GM23338 (cell line): ENCODE measurements at places on chromosomes 16 and 17.

DNA sequence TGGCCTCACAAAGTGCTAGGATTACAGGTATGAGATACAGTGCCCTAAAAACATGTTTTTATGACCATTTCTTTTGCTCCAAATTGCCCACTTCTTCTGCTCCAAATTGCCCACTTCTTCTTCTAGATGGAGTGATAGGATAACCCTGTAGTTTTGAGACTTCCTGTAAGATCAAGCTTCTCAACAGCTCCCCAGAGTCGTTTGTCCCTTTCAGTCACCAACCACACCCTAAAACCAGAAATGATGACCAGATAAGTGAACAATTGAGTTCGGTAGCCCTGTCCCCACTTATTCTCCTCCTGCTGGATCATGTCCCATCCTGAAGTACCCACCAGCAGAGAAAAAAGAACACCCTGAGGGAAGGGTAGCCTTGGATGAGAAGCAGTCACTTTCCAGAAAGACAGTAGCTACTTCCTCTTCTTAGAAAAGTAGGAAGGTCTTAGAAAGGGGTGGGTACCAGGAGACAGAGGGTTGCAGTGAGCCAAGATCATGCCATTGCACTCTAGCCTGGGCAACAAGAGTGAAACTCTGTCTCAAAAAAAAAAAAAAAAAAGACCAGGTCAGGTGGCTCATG, 2.5 kb downstream of the ODAD4 start:
- H3K4me3 ChIP-seq, result no peak overlapping the region
- peaks cover 6% of the 10 kb centered on the region; the same call in 1 of the 2 replicates for H3K4me1 ChIP-seq
- H3K27ac ChIP-seq, result no peak overlapping the region
- no peaks in the 10 kb centered on the region for H3K27me3 ChIP-seq

DNA sequence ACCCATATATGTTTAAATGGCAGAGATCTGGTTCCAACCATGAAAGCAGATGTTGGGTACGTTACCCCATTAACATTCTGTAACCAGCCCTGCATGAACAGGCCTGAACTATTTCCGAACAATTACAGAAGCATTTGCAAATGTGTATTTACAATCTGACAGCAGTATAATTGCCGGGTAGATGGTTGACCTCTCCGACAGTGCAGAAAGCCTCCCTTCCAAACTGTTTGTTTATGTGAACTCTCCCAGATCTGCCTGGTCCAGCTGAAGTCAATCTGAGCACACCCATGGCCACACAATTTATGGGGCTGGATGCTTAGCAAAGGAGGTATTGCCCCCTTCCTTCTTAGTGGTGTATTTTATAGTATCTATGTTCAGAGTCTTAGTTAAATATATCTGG, 21.8 kb downstream of the NUDT7 start:
- no peak for DNase-seq
- H3K27ac ChIP-seq, result no peak overlapping the region
- no peaks in the 10 kb centered on the region for H3K27me3 ChIP-seq
- H3K4me1 ChIP-seq, result no peaks in the 10 kb centered on the region
- no peak overlapping the region for H3K4me3 ChIP-seq

DNA sequence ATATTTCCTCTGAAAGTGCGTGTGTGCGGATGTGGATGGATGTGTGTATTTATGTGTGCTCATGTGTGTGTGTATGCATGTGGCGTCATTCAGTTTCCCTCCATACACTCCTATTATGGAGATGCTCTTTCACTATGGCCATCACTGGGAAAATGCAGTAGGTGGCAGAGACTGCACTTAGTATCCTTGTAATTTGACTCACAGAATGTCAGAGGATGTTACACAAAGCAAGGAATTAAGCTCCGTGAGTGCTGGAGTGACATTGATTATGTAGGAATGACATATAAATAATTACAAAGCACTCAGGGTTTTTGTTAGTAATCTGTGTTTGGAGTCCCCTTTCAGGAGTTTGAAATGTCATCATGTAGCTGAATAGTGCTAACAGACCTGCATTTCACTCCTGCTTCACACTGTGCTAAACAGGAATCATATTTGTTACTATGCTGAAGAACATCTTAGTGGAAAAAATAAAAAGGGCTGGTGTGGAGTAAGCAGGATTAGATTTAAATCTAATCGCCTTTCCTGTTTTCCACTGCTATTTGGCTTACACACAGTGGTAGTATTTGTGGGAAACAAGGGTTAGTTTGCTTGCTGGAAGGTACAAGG, 59.6 kb downstream of the HS3ST4 start:
- no peaks in the 10 kb centered on the region for H3K27me3 ChIP-seq
- H3K4me1 ChIP-seq, result peaks cover 7% of the 10 kb centered on the region; the same call in 1 of the 2 replicates
- no peaks in the 10 kb centered on the region for H3K36me3 ChIP-seq

DNA sequence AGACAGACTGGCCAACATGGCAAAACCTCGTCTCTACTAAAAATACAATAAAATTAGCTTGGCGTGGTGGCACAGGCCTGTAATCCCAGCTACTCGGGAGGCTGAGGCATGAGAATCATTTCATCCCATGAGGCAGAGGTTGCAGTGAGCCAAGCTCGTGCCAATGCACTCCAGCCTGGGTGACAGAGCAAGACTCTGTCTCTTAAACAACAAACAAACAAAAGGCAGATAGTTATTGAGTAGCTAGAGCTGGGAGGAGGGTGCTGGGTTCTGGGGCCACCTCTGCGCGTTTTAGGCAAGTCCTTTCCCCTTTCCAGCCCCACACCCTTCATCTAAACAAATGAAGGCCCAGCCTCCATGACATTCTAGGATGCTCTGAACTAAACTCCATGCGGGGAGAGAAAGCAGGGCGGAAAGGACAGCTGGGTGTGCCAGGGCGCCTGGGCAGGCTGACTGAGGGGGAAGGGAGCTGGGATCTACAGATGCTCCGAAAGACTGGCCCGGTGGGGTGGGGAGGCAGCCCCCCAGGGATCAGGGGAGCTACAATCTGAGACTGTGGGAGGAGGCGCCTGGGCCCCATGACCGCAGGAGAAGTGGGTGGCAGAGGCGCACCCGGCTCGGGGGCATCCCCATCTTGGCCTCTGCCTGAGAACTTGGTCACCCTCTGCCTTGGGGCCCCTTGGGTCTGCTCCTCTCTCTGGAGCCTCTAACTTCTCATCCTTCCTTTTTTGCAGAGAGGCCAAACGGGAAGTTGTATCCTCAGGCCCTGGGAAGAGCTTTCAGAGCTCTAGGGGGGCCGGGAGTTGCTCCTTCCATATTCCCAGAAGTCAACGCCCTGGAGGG, 910 bp downstream of the ITGAL start:
- no peaks in the 10 kb centered on the region; the same call in 1 of the 2 replicates for H3K4me1 ChIP-seq
- H3K27ac ChIP-seq, result no peak overlapping the region
- H3K4me3 ChIP-seq, result no peak overlapping the region

DNA sequence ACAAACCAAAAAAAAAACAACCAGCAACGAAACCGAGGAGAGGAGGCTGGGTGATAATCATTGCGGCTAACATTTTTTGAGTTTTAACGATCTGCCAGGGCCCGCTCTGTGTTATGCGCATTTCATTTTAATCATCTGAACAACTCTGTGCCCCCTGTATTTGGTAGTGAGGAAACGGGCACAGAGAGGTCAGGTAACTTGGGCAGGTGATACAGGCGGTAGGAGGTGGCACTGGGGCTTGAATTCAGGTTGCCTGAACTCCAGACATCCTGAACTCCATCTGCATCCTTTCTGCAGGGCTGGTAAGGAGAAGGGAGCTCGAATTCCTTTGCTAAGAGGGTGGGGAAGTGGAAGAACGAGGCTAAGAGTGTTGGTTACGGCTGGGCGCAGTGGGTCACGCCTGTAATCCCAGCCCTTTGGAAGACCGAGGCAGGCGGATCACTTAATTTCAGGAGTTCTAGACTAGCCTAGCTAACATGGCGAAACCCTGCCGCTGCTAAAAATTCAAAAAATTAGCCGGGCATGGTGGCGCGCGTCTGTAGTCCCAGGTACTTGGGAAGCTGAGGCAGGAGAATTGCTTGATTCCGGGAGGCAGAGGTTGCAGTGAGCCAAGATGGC, 1.1 kb downstream of the CLUAP1 start:
- peak; percentile 35 for DNase-seq
- peak overlapping the region; percentile 85 for H3K4me3 ChIP-seq
- no peaks in the 10 kb centered on the region; the same call in 1 of the 2 replicates for H3K4me1 ChIP-seq

GRCh38 chr17:59897090-59897489, 4.2 kb downstream of the RPS6KB1 start:
- no peak for DNase-seq
- H3K4me1 ChIP-seq, result peaks cover 6% of the 10 kb centered on the region; the same call in 1 of the 2 replicates
- H3K4me3 ChIP-seq, result no peak overlapping the region
- no peak overlapping the region for H3K27ac ChIP-seq

DNA sequence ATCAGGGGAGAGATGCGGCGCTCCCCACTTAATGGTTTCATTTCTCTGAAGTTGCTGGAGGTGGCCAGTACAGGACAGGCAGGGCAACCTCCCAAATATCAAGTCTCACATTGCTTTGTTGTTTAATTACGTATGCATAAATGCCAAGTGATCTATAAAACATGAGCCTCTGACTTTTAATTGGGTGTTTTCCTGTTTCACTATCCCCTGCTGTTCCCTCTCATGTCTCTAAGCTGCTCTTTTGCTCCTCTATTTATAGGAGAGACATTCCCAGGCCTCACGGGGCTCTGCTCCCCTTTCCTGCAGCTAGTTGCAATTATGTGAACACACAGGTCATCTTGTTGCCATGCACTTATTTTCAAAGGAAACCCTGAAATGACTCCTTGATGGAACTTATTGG, 1173.5 kb upstream of the GOT2 start:
- H3K27me3 ChIP-seq, result no peaks in the 10 kb centered on the region
- no peak overlapping the region for H3K4me3 ChIP-seq
- no peaks in the 10 kb centered on the region for H3K36me3 ChIP-seq
- no peak overlapping the region for H3K27ac ChIP-seq

GRCh38 chr16:52165961-52166360, 381.0 kb downstream of the TOX3 start:
- H3K27ac ChIP-seq, result no peak overlapping the region
- H3K27me3 ChIP-seq, result no peaks in the 10 kb centered on the region
- H3K36me3 ChIP-seq, result no peaks in the 10 kb centered on the region
- DNase-seq, result no peak

- H3K4me3 ChIP-seq, result no peak overlapping the region
- no peaks in the 10 kb centered on the region for H3K36me3 ChIP-seq
- DNase-seq, result no peak
- H3K27ac ChIP-seq, result no peak overlapping the region
Measured at GRCh38 chr17:17983376-17983775, 10.7 kb downstream of the DRC3 start.

DNA sequence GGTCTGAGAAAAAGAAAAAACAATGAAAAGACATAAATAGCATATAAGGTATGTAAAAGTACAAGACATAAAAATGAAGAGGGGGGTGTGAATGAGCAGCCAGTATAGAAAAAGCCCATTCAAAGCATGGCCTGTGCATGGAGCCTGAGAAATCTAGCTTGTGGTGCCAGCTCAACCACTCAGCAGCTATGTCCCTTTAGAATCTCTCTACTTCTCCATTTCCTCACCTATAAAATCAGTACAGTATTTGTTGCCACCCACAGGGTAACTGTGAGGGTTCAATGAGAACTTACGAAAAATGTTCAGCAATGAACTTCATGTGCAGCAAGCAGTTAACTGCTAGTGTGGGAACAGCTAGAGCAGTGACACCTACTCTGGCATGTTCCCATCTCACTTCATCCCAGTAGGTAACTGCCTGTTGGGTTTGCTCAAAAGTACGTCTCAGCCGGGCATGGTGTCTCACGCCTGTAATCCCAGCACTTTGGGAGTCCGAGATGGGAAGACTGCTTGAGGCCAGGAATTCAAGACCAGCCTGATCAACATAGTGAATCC, 15.3 kb downstream of the CYTH1 start:
- no peak overlapping the region for H3K27ac ChIP-seq
- H3K27me3 ChIP-seq, result no peaks in the 10 kb centered on the region
- H3K4me1 ChIP-seq, result no peaks in the 10 kb centered on the region
- no peak for DNase-seq

DNA sequence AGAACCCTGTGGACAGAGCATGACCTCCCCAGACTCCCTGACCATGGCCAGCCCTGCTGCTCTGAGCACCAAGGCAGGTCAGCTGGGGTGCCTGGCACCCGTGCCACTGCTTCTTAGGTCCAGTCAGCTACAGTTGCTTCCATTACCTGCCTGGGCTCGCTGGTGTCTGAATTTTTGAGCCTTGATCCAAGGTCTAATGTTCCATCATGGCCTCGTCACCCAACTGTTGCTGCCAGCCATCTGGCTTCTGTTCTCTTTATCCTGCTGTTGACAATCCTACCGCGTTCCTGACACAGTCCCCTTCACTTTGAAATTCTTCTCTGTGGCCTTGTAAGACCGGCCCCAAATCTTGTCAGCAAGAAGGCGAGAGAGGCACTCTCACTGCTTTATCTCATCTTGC, 16.7 kb downstream of the GLYR1 start:
- no peak overlapping the region for H3K4me3 ChIP-seq
- no peak overlapping the region for H3K27ac ChIP-seq
- DNase-seq, result no peak
- H3K27me3 ChIP-seq, result no peaks in the 10 kb centered on the region
- H3K36me3 ChIP-seq, result peaks cover 43% of the 10 kb centered on the region

DNA sequence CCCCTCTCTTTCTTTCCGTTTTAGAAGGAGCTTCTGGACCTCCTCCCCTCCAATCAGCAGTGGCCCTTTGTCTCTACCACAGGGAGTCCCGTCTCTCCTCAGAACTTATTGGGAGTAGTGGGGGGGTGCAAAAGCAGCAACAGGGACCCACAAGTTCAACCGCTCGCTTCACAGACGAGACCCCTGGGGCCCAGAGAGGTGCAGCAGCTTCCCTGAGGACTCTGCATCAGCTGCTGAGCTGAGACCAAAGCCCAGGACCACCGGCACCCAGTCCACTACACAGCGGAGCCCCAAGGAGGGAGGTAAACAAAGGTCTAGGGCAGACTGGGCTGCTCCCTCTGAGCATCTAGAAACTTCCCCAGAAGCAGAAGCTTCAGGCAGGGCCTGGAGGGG, 123.9 kb downstream of the SDK2 start:
- no peaks in the 10 kb centered on the region for H3K36me3 ChIP-seq
- DNase-seq, result no peak
- no peak overlapping the region for H3K27ac ChIP-seq
- no peak overlapping the region for H3K4me3 ChIP-seq
- H3K4me1 ChIP-seq, result no peaks in the 10 kb centered on the region

DNA sequence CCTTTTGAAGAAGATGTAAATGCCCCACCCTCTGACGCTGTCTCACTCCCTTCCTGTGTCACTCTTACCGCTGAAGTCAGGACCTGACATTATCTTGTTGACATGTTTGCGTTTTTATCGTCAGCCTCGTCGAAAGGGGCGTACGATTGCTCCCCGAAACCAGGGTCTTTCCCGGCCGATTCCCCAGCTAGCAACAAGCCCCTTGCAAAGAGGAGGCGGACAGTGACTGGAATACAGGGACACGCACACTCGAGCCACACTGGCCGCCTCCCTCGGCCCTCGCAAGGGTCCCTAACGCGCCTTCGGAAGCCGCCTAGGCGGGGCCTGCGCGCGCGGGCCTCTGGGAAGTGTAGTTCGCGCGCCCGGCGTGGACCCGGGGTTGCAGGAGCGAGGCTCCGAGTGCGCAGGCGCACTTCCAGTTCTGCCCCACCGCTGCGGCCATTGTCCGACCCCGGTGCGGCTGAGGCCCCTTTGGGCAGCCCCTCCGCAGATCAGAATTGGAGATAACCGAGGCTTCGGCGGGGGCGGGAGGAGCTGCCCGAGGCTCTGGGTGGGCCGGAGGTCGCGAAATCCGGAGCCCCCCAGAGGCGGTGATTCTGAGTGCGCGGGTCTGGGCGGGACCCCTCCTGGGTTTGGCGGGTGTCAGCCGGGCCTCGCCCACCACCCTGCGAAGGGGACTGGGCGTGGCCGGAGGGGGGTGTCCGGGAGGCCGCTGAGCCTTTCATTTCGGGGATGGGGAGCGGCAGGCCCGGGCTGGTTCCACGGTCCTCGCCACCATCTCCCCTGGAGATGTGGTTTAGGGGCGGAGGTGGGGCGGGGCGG, at the start of gene ZFP90:
TSS of gene ZFP90 (plus strand) at position 412 of the 822 bp plus-strand sequence. CDS start 502 bp downstream, outside the sequence.
- peaks cover 5% of the 10 kb centered on the region; the same call in 1 of the 2 replicates for H3K4me1 ChIP-seq
- DNase-seq, result peak; percentile 96
- H3K4me3 ChIP-seq, result peak within 1 kb of the TSS; percentile 94
- H3K36me3 ChIP-seq, result no peaks in the 10 kb centered on the region
- H3K27ac ChIP-seq, result no peak within 1 kb of the TSS
